ENCODE measurements at places on chromosomes 7 and 10.

GRCh38 chr7:72326811-72327210, 85.3 kb downstream of the CALN1 start:
- no peak for DNase-seq

DNA sequence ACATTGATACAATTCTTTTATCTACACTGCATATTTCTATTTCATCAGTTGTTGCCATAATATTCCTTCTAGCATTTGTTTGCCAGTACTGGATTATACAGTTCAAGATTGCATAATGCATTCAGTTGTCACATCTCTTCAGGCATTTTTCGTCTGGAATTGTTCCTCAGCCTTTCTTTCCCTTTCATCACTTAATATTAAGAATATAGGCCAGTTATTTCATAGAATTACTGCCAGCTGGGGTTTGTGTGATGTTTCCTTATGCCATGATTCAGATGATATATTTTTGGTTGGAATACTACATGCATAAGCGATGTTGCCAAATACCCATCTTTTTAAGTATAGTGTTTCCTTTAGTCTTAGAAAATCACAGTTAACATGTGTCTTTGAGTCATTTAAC, 20.8 kb downstream of the KIFBP start:
- no peak for DNase-seq

- DNase-seq: no peak
Observed at GRCh38 chr7:1243964-1244416, 11.3 kb downstream of the UNCX start.

GRCh38 chr10:63773962-63774361, 252.8 kb downstream of the REEP3 start:
- no peak for DNase-seq

DNA sequence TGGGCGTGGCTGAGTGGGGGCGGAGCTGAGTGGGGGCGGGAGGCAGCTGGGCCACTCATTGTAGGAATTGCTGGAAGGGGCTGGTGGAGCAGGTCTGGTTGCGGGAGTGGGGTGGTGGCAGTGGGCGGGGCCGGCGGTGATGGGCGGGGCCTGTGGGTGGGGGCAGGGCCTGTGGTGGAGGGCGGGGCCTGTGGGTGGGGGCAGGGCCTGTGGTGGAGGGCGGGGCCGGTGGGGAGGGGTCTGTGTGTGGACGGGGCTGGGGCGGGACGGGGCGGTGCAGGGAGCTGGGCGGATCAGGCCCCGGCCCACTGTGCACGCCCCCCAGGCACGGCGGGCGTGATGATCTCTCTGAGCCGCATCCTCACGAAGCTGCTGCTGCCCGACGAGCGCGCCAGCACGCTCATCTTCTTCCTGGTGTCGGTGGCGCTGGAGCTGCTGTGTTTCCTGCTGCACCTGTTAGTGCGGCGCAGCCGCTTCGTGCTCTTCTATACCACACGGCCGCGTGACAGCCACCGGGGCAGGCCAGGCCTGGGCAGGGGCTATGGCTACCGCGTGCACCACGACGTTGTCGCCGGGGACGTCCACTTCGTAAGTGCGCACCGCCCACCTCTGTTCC, 14.0 kb downstream of the SLC29A4 start:
- DNase-seq: no peak

- no peak for DNase-seq
Observed at GRCh38 chr7:147069771-147070170, 953.2 kb downstream of the CNTNAP2 start.

Data from body of pancreas (tissue), 4 donors.